ENCODE measurements at places on chromosomes 5 and 9.

DNA sequence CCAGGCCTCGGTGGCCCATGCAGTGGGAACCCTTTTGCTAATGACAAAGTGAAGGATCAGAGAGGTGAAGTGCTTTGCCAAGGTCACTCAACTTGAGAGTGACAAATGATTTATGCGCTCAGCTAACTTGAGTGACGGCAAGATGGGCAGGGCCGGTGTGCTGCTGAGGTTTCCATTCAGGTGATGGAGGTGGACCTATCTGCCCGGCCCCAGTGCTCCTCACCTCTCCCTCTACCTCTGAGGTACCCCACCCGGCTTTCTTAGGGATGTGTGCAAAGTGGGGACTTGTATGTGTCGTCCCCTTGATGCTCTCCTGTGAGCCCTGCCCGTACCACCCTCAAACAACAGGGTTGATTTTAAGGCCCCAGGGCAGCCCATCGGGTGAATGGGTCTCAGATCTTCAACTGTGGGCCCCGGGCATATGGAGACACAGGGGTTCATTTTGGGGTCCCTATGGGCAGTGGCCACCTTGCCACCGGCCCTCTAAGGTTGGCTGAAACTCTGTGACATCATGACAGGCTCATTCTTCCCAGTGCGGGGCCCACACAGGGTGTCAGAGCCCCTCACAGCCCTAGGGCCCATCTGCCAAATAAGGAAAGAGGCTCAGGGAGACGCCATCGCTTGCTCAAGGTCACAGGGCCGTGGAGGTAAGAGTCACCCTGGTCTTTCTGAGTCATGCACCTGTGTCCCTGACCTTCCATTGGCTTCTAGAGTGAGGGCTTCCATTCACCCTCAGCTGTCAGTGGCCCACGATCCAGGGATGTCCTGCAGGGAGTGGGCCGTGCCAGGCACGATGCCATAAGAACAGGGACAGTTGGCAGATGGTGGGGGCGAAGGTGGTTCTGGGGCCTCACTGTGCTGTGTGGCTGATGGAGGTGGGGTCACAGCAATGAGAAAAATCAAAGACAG is 170.6 kb upstream of the MVB12B start:
- DNase-seq = no peak

DNA sequence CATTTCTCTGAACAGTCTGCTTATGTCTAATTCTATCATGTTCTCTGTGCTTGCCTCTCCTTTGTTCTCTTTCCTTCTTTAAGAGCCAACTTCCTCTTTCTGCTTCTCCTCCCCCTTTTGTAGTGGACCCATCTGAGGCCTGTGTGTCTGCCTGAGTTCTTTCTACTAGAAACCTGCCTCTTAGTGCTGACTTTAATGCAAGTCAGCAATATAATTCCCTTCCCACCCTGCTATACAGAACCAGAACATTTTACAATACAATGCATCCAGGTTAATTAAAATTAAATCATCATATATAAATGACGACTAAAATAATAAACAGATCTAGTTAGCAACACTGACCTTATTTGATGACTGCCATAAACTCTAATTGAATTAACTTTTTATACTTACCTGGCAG is 82.6 kb upstream of the GAS1 start:
- no peak for DNase-seq

DNA sequence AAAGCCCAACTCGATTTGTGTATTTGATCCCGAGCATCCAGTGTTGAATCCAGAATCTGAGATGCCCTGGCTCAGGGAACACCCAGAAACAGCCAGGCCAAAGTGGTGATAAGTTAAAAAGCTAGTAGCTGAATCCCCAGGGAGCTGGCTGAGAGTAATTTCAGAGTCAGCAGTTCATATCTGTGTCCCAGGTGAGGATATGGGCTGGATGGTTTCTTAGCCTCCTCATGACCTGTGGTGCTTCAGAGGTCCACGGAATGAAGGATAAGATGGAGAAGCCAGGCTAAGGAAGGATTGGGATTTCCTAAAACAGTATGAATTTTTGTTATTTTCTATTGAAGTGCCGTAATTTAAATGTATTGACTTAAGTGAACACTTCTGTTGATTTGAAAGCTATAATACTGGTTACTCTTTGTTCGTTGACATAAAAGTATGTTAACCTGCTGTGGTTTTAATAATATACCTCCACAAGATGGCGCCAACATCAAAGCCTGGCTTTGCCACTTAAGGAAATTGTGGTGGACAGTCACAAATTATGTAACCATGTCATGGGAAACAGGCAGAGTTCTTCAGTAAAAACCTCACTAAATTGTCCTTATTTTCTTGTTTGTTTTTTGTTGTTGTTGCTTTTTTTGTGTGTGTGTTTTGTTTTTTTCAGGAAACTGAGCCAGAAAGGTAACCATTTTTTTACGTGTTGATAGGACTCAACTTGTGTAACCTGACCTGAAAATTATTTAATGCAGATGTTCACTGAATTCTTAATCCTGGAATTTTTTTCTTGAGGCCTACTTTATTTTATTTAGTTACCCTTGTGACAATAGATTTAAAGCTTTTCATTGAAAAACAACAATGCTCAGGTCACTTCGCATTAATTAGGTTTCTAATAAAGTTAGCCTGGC is 11.4 kb downstream of the MTAP start:
- DNase-seq = no peak

- DNase-seq = no peak
Observed at GRCh38 chr9:101509572-101509971, 24.1 kb upstream of the RNF20 start.

DNA sequence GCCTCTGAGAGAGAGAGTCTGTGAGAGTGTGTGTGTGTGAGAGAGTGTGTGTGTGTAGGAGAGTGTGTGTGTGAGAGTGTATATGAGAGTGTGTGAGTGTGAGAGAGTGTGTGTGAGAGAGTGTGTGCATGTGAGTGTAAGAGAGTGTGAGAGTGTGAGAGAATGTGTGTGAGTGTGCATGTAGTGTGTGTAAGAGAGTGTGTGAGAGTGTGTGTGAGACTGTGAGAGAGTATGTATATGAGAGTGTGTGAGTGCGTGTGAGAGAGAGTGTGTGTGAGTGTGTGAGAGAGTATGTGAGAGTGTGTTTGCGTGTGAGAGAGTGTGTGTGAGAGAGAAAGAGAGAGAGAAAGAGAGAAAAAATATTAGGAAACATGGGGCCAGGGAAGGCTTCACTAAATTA is 588.3 kb upstream of the SGCD start:
- DNase-seq = no peak

DNA sequence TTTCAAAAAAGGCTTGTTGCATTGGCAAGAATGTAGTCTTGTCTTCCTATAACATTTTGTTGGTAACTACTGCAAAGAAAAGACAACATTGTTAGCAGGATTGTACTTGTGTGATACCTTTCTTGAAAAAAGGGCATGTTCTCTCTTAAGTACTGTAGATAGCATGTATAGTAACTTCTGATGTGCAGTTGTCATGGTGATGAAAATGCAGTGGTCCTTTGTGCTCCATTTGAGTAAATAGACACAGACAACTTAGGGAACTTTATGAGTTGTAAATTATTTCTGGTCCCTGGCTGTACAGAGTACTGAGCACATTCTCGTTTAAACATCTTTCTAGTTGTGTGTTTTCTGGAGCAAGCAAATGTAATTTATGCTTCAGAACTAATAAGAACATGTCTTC is 103.3 kb downstream of the CD180 start:
- DNase-seq = no peak

- DNase-seq = no peak
Observed at GRCh38 chr9:94511955-94512265, 43.0 kb upstream of the PCAT7 start.

GRCh38 chr5:40494631-40495236 is 185.0 kb upstream of the PTGER4 start:
- DNase-seq = no peak

GRCh38 chr9:111599955-111600343 is 502 bp upstream of the PTGR1 start:
- DNase-seq = no peak

DNA sequence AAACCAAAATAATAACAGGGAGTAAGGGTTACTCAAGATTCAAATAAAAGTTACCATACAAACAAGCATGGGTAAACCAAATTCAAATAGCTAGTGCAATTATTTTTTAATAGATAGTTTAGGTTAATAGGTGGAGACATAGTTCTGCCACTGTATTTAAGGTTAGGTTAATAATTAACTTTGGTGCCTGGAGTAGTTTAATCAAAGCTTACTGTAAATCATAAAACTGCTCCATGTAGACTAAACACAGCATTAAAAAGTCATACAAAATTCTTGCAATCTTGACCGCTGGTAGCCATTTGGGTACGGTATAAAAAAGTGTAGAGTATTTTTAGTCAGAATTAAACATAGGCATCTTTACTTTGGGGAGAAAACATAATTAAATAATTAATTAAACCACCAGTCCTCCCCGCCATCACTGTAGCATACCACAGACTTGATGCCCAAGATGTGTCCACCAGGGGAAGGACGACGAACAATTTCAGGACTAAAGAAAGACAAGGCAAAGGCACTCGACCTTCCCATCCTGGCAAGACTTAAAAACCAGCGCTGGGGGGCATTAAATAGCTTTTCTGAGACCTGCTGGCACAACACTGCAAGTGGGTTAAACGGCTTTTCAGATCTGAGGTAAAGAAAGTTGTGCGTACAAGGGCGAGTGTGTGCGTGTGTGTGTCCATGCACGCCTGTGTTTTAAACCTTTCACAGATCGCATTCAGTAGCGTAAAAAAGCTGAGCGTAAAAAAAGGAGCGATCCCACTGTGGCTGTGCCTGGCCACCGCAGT is 2.9 kb downstream of the SEMA6A start:
- DNase-seq = no peak

GRCh38 chr5:125227333-125228095 is 481.1 kb upstream of the ZNF608 start:
- DNase-seq = no peak

- no peak for DNase-seq
Observed at GRCh38 chr5:122545986-122546385, 228.9 kb upstream of the SNX2 start.

- DNase-seq = no peak
Observed at GRCh38 chr5:73960426-73960825, 334.4 kb downstream of the ARHGEF28 start.

GRCh38 chr5:113047234-113047633 is 70.6 kb downstream of the DCP2 start:
- no peak for DNase-seq

GRCh38 chr9:111051400-111051799 is 13.1 kb upstream of the LPAR1 start:
- DNase-seq = no peak

- peak; percentile 5 for DNase-seq
Observed at GRCh38 chr5:35129921-35130485, 82.3 kb upstream of the AGXT2 start.

DNA sequence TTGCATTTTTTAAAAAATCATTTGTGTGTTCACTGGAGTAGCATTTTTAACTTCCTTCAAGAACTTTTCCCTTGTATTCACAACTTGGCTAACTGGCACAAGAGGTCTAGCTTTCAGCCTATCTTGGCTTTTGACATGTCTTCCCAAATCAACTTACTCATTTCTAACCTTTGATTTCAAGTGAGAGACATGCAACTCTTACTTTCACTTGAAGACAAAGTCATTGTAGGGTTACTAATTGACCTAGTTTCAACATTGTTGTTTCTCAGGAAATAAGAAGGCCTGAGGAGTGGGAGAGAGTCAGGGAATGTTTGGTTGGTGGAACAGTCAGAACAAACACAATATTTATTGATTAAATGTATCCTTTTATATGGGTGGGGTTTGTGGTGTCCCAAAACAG is 95.0 kb upstream of the C9orf72 start:
- DNase-seq = no peak

DNA sequence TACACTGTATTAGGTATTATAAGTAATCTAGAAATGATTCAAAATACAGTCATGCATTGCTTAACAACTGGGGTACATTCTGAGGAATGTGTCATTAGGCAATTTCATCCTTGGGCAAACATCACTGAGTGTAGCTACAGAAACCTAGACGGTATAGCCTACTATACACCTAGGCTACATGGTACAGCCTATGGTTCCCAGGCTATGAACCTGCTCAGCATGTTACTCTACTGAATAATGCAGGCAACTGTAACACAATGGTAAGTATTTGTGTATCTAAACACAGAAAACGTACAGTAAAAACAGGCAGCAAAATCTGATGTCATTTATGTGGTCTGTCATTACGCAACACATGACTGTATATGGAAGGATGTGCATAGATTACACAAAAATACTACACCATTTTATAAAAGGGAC is 96.8 kb downstream of the RAPGEF6 start:
- no peak for DNase-seq

DNA sequence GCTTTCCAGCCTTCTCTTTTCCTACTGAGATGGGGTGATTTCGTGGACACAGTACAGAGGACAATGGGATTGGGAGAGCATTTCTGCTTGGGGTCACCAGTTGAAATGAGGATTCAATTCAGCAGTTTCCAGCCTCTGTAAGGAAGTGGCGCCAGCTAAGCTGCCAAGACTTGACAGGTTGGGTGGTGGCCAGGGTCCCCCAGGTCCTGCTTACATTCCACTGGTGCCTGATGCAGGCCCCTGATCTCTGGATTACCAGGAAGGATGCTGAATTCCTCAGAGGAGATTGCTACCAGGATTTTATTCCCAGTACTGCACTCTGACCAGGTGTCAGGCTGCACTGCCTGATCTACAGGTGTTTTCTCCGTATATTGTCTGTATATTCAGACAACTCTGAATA is 119.7 kb downstream of the PSD2 start:
- DNase-seq = no peak

DNA sequence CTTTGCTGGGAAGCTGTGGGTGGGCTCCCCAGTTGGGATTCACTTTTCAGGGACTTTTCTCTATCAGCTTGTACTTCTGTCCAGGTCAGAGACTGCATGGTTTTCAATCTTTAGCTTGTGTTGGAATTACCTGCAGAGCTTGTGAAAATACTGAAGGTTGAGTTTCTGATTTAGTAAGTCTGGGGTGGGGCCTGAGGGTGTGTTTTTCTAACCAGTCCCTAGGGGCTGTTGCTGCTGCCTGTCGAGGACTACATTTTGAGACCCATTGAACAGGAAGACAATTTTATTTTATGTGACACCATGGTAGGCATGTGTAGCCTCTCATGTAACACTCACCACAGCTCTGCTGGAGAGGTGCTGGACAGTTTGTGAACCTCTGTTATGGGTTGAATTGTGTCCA is 14.7 kb upstream of the MLANA start:
- DNase-seq = no peak

- DNase-seq = no peak
Observed at GRCh38 chr9:134435550-134436378, 109.5 kb downstream of the RXRA start.

- DNase-seq = no peak
Observed at GRCh38 chr5:135208903-135209721, 175.1 kb upstream of the PITX1 start.

GRCh38 chr5:129664336-129664937 is 83.5 kb upstream of the MINAR2 start:
- DNase-seq = no peak

GRCh38 chr9:76692458-76693129 is 71.6 kb upstream of the PCA3 start:
- DNase-seq = no peak

DNA sequence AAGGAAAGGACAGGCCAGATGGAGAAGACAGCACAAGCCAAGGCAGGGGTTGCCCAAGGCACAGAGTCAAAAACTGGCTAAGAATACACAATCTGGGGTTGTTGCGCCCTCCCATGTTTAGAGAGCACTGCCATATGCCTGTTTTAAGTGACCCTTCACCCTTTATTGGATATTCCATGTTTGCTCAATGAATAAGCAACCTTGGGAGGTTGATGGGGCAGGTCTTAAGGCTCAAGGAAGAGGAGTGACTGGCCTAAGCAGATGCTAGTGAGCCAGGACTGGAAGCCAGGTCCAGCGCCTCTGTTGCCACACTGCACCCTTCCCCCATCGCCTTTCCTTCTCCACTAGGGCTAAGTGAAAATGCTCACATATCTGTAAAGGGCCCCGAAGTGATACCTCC is 6.7 kb downstream of the TXN start:
- DNase-seq = no peak
